Gastrocnemius medialis (tissue), 4 donors: ENCODE measurements at places on chromosomes 2 and 18.

DNA sequence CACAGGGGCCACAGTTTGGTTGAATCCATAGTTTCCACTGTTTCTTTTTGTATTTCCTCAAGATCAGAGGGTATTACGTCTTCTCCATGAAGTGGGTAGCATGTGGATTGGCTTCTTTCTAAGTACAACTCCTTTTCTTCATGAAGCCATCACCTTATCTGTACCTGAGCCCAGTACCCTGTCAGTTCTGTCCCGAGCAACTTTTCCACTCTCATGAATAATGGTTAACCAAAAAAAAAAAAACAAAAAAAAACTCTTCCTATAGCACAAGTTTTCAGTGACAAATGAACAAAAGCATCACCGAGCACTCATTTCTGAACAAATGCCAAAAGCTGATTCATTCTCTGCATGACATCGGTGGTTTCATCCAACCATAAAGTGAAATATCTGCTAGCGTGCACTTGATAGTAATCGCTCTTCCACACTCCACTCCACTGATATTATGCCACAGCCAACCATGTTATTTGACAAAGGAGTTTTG lies 53.0 kb upstream of the CCDC150 start:
- no peak for DNase-seq

DNA sequence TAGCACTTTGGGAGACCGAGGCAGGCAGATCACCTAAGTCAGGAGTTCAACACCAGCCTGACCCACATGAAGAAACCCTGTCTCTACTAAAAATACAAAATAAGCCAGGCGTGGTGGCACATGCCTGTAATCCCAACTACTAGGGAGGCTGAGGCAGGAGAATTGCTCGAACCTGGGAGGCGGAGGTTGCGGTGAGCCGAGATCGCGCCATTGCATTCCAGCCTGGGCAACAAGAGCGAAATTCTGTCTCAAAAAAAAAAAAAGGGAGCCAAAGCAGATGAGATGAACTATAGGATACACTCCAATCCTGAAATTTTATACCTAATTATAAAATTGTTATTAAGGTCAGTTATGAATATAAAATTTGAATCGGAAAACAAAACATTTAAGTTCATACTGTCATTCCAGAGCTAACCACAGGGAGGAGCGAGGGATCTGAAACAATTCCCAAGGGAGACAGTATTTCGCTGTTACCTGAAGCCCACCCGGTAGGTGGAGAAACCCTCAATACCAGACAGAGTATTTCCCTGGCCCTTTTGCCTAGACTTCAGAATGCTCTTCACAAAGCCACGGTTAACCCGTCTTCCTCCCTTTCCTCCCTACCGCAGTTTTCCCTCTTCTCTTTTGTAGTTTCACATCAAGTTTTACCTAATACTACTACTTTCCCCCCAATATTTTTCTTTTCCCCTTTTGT lies 1.4 kb downstream of the PPM1G start:
- DNase-seq = no peak

DNA sequence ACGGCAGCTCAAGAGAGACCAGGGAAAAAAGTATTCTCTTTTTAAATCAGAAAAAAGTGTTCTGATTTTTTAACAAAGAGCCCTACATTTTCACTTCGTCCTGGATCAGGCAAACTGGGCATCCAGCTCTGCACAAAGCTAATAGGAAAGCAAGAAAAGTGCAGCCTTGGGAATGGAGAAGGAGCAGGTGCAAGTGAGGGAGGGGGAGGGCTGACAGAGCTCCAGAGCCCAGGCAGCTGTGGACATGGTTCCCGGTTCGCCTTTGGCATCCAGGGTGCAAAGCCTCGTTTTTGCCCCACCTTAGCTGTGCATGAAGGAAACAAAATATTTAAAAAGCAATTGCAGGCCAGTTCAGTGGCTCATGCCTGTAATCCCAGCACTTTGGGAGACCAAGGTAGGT lies 82.2 kb downstream of the FAM124B start:
- DNase-seq = no peak

DNA sequence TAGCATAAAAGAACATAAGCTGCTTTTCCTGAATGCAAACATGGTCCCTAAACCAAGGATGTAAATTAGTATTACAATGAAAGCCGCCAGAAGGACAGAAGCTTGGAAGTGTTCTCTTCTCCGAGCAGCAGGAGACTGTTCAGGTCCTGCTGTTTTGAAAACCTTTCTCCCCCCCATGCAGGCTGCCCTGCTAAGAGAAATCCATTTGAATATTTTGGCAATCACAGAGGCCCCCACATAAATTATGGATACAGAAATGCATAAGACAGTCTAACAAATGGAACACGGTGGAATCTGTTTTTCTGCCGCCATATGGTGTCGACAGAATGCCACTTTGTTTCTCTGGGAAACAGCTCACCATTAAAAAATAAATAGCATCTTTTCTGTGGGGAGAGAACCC lies 600.4 kb upstream of the KLHL29 start:
- DNase-seq = no peak

DNA sequence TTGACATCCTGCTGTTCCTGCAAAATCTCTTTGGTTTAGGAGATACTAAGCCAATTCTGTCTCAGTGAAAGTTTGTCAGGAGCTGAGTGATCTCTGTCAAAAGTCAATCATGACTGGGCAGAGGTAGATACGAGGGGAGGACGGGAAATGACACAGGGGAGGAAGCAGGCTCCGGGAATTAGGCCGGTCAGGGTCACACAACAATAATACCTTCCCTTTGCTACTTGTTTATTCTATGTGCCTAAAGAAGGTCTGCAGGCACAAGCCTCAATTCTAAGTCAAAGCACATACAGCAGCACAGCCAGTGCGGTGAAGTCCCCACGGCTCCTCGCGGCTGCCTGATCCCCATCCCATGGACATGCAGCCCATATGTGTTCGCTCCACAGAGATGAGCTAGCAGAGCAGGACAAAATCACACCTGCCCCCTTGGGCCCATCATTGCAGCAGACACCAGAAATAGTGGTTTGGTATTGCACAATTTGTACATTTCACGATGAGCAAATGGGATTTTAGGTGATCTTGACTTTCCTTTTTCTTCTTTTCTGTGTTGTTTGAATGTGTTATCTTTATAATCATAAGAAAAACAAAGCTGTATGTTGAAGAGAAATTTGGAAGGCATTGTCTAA lies 141.4 kb downstream of the VAPA start:
- no peak for DNase-seq

- no peak for DNase-seq
These were observed 87.3 kb upstream of the ATG16L1 start for GRCh38 chr2:233164128-233164635.

DNA sequence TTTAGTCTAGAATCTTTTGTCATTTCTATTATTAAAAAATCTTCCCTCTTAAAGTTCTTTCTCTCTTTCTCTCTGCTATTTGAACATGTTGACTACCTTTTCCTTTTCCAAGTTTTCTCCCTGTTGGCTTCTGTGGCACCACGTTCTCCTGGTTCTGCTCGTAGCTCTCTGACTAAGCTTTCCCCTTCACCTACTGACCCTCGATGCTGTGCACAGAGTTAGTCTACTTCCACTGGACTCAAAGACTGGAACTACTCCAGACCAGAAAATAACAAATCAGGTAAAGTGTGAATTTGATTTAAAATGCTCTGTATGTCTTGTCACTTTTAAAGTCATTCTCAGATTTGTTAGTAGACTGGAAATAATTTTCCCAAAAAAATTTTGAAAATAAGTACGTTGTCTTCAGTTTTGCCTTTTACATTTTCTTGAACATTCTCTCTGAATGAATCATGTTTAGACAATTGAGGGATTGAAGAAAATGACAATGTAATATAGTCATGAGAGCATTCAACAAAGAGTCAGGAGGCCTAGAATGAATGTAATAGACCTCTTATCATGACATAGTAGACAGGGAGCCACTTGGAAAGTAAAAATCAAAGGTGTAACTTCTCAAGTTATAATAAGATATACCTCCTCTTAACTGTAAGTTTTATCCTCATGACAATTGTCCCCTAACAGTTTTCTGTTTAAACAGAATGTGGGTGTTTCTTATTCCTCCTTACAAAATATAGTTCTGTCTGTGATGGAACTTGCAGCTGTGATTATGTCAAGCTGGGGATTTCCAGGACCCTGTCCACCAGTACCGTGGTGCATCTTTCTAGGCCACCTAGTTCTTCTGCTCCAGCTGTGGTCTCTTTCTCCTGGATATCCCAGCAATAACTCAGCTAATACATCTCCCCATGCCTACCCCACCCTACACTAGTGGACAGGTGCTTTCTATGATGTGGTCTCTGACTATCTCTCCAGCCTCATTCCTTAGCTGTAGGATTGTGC lies 25.5 kb downstream of the ITPRID2 start:
- no peak for DNase-seq

- no peak for DNase-seq
These were observed 49.3 kb downstream of the SP110 start for GRCh38 chr2:230170532-230170931.

GRCh38 chr2:188425266-188425665 lies 133.6 kb downstream of the GULP1 start:
- DNase-seq = no peak

DNA sequence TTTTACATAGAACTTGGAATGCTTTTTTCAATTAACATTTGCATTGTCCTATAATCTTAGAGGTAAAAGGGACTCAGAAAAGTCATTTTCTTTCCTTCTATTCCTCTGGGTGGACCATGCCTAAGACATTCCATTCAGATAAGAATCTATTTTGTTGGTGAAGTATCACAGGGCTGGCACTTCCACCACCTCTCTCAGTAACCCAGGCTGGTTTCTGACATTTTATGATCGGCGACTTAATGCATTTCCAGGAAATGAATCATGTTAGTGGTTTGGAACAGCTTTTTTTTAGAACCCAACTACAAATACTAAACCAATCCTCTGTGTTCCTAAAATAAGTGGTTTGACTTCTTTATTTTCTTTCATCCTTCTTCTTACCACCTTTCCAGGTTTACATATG lies 27.0 kb downstream of the GAD1 start:
- DNase-seq = no peak

DNA sequence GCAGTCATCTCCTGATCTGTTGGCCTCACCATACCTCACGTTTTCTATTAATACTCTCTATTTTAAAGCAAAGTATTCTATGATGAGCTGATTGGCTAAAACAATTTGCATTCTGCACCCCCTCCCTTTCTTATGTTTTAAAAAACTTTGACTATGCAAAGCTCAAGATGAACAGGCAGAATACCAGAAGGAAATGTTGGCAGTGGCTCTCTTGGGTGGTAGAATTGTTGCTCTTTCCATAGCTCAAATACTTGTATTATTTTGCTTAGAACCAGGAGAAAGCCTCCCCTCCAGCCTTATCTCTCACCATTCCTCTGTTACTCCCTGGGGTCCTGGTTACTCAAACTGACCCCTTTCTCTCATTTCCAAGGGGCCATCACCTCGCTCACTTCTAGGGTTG lies 14.4 kb downstream of the GPR45 start:
- no peak for DNase-seq

- DNase-seq = no peak
These were observed 29.0 kb upstream of the TNS1 start for GRCh38 chr2:218031771-218032257.

DNA sequence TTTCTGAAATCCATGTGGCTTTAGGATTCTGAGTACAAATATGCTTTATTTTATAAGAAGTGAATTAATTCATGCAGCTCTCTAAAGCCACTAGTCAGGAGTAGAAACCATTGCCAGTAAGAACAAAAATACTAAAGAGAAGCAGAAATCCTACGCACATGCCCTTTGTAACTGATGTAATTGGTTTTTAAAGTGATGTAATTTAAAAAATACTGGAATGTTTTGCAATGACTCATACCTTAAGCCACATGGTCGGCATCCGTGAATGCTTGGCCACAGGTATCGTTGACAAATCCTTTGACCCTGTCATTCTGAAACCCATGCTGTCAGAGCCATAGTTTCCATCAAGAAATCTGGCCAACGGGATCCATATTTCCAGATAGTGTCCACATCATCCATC lies 213.3 kb downstream of the ACKR3 start:
- no peak for DNase-seq

DNA sequence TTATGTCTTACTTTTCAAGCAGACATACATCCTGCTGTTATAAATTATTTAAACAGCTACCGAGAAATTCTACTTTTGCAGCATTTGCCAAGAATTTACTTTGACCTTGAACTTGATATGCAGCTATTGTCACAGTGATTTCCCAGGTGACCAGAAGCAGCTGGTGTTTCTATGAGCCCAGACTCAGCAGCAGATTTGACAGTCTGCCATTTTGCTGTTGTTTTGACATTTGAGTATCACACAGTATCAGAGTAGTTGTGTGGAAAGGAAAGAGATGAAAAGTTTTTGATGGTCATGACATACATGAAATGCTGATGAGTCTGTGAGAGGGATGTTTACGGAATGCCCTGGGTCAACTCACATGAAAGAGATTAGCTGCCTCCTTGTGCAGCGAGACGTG lies 6.6 kb upstream of the CCDC195 start:
- DNase-seq = no peak

DNA sequence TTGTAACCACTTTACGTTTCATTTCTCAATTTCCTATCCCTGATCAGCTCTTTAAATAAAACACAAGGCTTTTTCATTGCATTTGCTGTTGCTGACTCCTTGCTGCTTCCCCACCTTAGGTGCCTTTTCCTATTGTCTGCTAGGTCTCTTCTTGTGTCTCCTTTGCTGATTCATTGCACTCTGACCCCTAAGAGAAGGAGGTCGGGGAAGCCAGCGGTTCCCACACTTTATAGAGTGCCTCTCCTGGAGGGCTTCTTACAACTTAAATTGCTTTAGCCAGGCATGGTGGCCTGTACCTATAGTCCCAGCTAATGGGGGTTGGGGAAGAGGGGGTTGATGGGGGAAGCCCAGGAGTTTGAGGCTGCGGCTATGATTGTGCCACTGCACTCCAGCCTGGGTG lies 495.0 kb downstream of the DLGAP1 start:
- no peak for DNase-seq

DNA sequence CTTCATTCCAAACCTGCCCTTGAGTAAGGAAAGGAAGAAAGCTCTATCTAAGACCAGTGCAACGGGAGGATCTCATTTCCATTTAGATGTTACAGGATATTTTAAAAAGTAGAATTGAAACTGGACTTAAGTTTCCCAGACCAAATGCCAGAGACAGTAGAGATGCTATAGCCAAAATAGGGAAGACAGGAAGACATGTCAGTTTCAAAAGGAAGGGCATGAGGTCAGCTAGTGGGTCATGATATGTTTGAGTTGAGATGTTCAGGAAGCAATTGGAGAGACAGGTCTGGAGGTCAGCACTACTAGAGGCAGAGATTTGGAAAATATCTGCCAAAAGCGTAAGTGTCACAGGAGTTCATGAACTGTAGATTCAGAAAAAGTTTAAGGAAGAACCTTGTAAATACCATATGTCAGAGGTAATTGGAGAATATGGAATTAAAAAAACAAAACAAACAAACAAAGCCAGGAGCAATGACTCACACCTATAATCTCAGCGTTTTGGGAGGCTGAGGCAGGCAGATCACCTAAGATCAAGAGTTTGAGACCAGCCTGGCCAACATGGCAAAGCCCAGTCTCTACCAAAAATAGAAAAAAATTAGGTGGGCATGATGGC lies 50.8 kb downstream of the EPHA4 start:
- DNase-seq = no peak
